Activated B cell treated with CpG ODN at 0.5 μM for 24 hours (primary cell): ENCODE measurements at places on chromosomes 4 and X. TPM values are rescaled to one million over a fixed set of nuclear protein-coding genes. Genes with fewer than 3 reads are reported as not detected.

SOWAHB gene
- total RNA-seq, result not detected in 2 replicates

GLRB gene
- not detected in 2 replicates for total RNA-seq

SLIT2 gene
- total RNA-seq, result 0.18 TPM in 1 of 2 replicates, not detected in the other

NDP gene
- total RNA-seq, result not detected in 2 replicates

VSIG4 gene
- total RNA-seq, result not detected in 2 replicates

CCNQ gene
- total RNA-seq, result 25.3 and 25.8 TPM in 2 replicates

HHIP gene
- total RNA-seq, result not detected in 2 replicates

NAA15 gene
- 62.6 and 66.5 TPM in 2 replicates for total RNA-seq

NXF2B gene
- total RNA-seq, result not detected in 2 replicates
